ENCODE measurements at places on chromosomes 12 and 14.

DNA sequence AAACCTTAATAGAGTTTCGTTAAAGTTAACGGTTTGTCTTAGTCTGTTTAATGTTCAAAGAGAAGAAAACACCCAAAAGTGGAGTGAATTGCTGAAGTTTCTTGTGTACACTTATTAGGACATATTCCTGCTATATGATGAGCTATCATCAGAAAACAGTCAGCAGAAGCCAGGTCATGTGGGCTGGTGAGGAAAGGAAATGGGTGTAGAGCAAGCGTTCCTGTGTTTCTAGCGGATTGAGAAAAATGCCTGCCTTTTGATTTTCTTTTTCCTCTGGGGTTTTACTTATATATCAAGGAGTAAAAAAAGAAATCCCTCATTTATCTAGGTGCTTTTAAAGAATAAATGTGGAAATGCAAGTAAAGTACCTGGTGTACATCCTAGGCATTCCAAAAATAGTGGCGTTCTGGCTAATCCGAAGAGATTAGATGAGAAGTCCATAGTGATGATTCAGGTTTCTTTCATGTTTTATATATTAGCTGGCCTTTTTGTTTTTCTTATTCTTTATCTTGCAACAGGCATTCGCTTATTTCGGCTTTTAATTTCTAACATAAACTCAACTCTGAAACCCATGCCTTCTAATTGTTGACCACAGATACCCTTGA is 50.7 kb downstream of the FLRT2 start:
- no peak for DNase-seq

DNA sequence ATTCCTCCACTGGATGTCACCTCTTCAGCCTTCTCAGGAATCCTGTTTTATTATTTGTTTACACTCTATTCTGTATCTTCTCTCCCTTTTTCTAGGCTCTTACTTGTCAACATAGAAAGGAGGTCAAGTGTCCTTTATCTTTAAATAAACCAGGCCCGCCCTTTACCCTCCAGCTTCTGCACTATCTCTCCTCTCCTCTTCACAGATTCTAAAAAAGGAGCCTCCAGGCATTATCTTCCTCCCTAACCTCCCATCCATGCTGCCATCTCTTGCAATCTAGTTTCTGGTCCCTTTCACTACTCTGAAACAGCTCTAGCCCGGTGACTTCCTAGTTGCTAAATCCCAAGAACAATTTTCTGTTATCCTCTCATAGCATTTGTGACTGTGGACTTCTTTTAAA is 24.1 kb upstream of the ARID2 start:
- no peak for DNase-seq

DNA sequence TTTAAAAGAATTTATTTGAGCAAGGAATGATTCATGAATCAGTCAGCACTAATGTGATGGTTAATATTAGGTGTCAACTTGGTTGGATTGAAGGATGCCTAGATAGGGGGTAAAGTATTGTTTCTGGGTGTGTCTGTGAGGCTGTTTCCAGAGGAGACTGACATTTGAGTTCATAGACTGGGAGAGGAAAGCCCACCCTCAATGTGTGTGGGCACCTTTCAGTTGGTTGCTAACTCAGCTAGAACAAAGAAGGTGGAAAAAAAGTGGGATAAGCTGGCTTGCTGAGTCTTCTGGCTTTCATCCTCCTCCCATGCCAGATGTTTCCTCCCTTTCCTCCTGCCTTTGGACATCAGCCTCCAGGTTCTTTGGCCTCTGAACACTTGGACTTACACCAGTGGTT is 47.2 kb downstream of the TESPA1 start:
- DNase-seq, result no peak

GRCh38 chr14:62988967-62989366 is 56.3 kb downstream of the KCNH5 start:
- no peak for DNase-seq

- DNase-seq, result no peak
Measured at GRCh38 chr14:55120571-55121495, 8.2 kb upstream of the LGALS3 start.

DNA sequence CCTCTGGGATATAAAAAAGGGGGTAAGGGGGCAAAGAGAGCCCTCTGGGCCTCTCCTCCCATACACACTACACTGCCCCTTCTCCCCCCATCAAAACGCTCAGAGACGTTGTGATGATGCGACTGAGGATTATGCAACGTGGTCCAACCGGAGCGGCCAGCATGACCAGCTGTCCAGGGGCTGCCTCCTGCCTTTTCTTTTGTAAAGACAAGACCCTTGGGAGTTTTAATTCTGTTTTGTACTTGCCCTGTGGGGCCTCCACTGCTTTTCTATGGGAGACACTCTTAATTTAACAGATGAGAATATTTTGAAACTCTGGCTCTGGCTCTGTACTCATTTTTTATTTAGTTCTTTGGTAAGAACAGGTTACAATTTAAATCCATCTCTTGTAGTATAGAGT is 7.2 kb downstream of the MBD6 start:
- DNase-seq, result no peak
